ENCODE measurements at places on chromosomes 1 and 21. TPM values are rescaled to one million over a fixed set of nuclear protein-coding genes. Genes with fewer than 3 reads are reported as not detected.

The ZYG11A gene
- total RNA-seq, result 0.37 TPM

The LRRC38 gene
- total RNA-seq, result not detected

The SLC1A7 gene
- not detected for total RNA-seq

The C1orf52 gene
- 23.9 TPM for total RNA-seq

The CCDC30 gene
- total RNA-seq, result 2.3 TPM

Data from activated T-helper 2 cell treated with anti-CD3 and anti-CD28 coated beads, Interferon-gamma antibody, Interleukin-2, Interleukin-4, amounts not matched to agents 10 μg/mL and 5 μg/mL and 100 μg/mL, durations not matched to agents 14 hours and 24 hours and 36 hours (primary cell).